ENCODE measurements at places on chromosomes 3 and 15.

DNA sequence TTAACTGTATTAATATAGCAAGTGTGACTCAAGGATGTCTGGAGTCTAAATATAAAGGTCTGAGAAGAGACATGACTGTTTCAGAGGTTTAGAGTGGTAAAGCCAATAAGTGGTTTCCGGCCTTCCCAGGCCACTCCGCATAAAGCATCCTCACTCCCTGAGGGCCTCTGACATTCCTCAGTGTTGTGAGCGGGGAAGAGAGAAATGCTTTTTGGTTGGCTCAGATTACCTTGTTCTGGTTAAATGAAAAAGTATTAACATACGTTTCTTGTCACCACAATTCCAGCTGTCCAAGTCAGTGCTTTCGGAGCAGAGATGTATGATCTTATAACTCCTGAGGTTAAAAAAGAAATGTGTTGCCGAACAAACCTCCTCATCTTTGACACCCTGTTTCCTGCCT lies 103.8 kb downstream of the RBMS3 start:
- peak; percentile 97 for ATAC-seq

GRCh38 chr3:127606981-127607595 lies 8.9 kb downstream of the MCM2 start:
- ATAC-seq: no peak

- ATAC-seq: no peak
Observed at GRCh38 chr3:179373938-179374337, 26.4 kb downstream of the MFN1 start.

- ATAC-seq: no peak
Observed at GRCh38 chr3:64214381-64215018, 10.8 kb downstream of the PRICKLE2 start.

- ATAC-seq: no peak
Observed at GRCh38 chr3:100311011-100311410, 23.5 kb upstream of the NIT2 start.

GRCh38 chr3:16653712-16654111 lies 48.5 kb upstream of the DAZL start:
- no peak for ATAC-seq

DNA sequence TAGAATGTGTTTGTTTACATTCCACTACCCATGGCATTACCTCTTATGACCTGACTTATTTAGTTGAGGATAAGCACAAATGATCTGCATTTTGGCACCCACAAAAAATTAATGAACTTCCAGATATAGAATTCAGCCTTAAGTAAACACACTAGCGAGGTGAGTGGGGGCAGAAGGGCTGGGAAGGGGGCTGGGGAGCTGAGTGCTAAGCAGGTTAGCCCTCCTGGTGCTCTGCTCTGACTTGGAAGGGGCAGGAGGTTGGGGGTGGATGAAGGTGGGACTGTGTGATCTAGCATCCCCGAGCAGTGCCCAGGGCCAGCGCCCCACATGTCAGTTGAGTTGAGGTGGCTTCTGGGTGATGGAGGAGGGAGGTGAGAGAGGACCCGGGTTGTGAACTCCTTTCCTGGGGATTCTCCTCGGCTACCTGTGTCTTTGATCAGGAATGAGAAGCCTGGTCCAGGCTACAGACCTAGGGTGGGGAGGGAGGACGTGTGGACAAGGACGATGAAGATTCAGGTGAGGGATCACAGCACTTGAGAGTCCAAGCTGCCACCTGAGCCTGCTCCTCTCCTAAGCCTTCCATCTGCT lies 178.6 kb upstream of the SMAD3 start:
- no peak for ATAC-seq

- peak; percentile 57 for ATAC-seq
Observed at GRCh38 chr3:156811089-156811862, 14.9 kb upstream of the LEKR1 start.

- no peak for ATAC-seq
Observed at GRCh38 chr15:90326441-90326840, 25.6 kb upstream of the ZNF774 start.

- peak; percentile 71 for ATAC-seq
Observed at GRCh38 chr3:52231502-52232278, 6.2 kb upstream of the TLR9 start.

- ATAC-seq: no peak
Observed at GRCh38 chr3:42510325-42510724, 7.9 kb downstream of the VIPR1 start.

GRCh38 chr3:149129326-149130205 lies at the start of gene HPS3:
HPS3 (plus strand) TSS chr3:149129638; CDS start chr3:149129724, 86 bp downstream.
- peak; percentile 98 for ATAC-seq

DNA sequence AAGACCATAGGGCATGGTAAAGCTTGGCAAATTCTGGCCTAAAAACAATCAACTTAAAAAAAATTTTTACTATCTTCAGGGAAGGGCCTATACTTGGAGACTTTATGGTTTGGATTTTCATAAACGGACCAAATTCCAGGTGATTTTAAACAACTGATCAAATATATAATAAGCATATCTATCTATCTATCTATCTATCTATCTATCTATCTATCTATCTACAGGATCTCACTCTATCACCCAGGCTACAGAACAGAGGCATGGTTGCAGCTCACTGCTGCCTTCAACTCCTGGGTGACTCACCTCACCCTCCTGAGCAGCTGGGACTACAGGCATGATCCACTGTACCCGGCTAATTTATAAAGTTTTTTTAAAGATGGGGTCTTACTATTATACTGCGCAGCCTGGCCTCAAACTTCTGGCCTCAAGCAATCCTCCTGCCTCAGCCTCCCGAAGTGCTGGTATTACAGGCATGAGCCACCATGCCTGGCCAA lies 6.7 kb downstream of the SPPL2A start:
- ATAC-seq: 0 out of 3 replicates have a peak, but pooled peaks have one; percentile 28

GRCh38 chr3:185830018-185830797 lies 5.4 kb upstream of the IGF2BP2 start:
- ATAC-seq: no peak

DNA sequence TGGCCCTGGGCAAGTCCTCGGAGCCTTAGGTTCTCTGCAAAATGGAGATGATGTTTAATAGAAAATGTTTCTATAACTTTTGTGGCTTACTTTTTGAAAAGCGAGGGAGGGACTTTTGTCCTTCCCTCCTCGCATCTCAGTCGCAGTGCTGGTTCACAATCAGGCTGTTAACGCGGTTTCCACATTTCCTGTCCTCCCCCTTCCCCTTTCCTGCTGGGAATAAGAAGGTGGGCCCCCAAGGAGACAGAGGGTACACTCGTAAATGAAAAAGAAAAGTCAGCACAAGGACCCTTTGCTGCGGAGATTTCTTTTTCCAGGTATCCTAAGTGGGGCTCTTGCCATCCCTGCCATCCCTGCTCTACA lies 29.5 kb downstream of the ARHGAP31 start:
- ATAC-seq: no peak

DNA sequence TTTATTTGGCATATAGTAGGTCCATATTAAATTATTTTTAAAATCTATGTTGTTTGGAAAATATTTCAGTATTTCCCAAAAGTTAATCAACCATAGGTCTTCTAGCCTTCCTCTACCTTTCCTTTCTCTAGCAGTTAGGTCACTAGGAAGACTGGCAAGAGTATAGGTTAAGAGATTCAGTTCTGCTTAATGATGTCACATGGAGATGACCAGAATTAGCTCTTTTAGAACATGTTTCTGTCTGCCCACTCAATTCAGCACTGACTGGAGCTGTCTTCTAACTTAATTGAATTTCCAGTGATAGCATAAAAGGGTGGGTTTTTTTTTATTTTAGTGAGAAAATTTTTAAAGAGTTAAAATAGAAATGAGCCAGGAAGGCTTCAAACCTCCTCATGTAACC lies 23.8 kb upstream of the ZBED2 start:
- no peak for ATAC-seq

DNA sequence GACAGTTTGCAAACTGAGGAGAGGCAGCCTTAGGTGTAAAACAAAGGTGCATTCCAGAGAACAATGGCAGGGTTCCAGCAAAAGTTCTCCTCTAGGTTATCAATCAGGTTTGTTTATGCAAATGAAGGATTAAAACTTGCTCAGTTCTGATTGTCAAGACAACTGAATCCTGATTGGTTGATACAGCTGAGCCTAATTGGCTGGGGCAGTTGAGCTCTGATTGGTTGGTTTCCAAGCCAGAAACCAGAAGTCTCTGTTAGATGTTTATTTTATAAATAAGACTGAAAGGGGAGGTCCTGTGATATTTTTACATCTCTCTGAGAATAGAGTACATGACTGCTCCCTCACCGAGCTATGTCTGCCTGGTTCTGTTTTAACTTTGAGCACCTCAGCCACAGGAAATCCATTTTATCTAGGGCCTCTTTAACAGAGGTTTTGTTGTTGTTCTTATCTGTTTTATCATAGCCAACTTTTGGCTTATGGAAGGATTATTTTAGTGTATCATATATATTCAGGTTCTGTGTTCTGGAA lies 37.8 kb downstream of the PPM1L start:
- no peak for ATAC-seq

GRCh38 chr15:52804526-52805081 lies 14.5 kb upstream of the ONECUT1 start:
- peak; percentile 15 for ATAC-seq

DNA sequence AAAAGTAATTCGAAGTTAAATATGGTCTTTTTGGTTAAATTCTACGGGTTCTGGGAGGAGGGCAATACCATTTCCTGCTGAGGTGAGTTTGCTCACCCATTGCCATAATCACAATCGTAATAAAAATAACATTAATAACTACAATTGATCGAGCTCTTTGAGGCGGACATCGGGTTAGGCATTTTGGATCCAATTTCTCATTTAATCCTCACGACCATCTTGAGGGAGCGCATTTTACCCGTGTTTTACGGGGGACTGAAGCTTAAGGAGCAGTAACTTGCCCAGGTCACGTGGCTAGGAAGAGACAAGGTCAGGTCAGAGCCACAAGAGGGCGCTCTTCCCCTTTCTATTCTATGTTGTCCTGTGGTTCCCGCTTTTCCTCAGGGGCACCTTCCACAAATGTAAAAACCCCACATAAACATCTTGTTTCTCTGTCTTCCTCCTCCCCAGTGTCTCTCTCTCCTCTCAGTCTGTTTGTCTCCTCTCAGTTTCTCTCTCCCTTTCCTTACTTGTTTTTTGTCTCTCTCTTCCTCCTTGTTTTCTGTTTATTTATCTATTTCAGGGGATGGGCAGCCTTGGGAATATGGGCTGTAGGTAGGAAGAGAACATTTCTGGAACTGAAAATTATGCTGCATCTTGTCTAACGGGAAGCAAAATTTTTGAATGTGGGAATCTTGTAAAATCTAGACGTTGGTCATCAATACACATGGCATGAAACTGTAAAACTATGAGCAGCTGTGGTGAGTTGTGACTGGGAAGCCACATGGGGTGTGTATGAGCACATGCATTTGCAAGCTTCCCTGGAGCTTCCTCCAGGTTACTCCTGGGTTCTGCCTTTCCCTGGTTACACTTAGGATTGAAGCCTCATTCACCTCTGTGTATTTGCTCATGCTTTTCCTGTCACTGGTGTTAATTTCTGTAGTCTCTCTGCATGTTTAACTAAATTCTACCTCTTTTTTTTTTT lies 71.0 kb downstream of the SQOR start:
- ATAC-seq: peak; percentile 98

DNA sequence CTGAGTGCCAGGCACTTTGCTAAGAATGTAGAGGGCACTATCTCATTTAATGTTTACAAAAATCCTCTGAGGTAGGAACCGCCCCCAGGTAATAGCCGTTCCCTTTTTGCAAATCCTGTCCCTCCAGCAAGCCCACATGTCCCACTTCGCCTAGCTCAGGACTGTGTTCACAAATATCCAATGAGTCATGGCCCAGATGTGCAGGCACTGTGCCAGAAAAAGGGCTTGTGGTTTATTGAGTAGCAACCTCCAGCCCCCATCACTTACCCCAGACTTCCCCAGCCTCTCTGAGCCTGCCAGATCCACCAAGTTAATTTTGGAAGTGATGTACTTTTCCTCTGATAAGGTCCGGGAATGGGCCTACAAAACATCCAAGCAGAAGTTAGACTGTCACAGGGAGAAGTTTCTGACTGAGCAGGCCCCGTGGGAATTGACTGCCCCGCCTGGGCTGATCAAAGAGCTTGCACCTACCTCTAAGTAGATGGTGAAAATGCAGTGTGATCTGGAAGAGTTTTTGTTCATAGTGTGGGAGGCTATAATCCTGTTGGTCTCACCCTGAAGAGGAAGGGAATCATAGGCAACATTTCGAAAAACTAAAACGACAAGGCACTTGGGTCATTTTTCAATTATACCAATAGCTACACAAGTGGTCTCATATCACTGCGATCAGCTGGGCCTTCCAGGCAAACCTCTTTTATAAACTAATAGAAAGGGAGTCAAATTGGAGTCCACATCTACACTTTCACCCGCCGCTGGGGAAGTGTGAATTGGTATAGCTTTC lies 15.7 kb downstream of the KIF9 start:
- peak; percentile 89 for ATAC-seq

DNA sequence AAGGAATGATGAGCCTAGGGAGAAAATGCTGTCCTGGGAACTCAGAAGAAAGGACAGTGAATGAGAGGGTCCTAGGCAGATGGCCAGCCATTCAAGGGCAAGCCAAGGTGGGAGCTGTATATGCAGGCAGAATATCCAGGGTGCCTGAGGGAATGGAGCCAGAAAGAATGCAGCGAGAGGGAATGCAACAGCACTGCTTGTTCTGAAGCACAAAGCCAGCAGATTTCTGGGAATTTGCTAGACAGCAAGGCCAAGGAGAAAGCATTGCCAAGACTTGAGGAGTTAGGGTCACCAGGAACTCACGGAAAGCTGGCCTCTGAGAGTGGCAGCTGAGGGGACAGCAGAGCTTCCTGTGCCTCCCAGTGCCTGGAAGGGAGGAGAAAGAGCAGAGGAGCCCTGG lies 200.6 kb downstream of the MYRIP start:
- ATAC-seq: no peak

DNA sequence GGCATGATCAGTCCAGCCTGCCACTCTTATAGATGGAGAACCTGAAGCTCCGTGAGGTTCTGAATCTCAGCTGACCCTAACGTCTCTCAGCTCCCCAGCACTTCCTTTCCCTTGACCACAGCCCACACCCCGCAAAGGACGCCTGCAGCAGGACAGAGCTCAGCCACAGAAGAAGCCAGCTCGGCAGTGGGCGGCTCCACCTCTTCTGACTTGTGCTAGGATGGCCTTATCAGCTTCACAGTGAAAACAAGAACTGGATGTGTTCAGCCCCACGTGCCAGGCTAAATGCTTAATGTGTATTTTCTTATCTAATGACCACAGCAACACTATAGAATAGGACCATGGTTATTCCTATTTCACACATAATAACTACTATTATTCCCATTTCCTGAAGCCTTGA lies 127.6 kb downstream of the ARNT2 start:
- ATAC-seq: no peak

DNA sequence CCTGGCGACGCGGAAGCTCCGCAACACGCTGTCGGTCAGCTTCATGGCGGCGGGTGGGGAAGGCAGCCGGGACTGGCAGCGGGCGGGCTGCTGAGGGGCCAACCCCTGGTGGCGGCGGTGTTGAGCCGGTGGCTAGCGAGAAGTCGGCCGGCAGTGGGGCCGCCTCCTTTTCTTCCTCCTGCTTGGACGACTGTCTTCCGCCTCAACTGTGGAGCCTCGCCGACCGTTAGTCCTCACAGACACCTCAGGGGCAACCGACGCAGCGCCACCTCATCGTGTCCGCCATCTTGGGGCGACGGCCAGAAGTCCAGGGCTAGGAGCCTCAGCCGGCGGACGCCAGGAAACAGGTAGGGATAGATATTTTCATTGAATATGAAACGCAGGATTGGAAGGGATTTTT lies 875.1 kb downstream of the NSUN3 start:
- no peak for ATAC-seq

All from SK-N-SH treated with all-trans-retinoic acid at 6 μM for 48 hours (cell line).